ENCODE measurements at places on chromosomes 3 and 15. TPM values are rescaled to one million over a fixed set of nuclear protein-coding genes. Genes with fewer than 3 reads are reported as not detected.

- no peak for DNase-seq
Measured at GRCh38 chr3:112412494-112412893, 79.5 kb downstream of the CD200 start.

EPHA6 gene
- total RNA-seq, result not detected

GP5 gene
- total RNA-seq, result not detected

FILIP1L gene
- total RNA-seq, result 78.5 TPM

KLHL40 gene
- total RNA-seq, result 480 TPM

GRCh38 chr3:127027811-127028548 is 45.1 kb downstream of the PLXNA1 start:
- no peak for DNase-seq

Data from psoas muscle (tissue), 8 donors.